Left lung (tissue), 14 donors: ENCODE measurements at places on chromosomes 2 and 18.

DNA sequence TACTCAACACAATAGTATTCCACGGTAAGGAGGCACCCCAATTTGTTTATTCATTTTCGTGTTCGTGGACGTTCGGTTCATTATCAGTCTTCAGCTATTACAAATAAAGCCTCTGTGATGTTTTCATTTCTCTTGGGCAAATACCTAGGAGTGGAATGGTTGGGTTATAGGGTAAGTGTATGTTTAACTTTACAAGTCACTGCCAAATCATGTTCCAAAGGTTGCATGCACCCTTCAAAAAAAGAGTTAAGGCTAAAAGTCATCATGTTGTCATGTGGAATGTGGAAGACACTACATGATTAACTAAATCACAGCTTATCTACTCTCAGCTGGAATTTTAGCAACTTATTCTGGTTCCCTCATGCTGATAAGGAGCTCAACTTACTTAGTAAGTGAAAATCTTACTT, 15.8 kb downstream of the INO80C start:
- no peak for DNase-seq

DNA sequence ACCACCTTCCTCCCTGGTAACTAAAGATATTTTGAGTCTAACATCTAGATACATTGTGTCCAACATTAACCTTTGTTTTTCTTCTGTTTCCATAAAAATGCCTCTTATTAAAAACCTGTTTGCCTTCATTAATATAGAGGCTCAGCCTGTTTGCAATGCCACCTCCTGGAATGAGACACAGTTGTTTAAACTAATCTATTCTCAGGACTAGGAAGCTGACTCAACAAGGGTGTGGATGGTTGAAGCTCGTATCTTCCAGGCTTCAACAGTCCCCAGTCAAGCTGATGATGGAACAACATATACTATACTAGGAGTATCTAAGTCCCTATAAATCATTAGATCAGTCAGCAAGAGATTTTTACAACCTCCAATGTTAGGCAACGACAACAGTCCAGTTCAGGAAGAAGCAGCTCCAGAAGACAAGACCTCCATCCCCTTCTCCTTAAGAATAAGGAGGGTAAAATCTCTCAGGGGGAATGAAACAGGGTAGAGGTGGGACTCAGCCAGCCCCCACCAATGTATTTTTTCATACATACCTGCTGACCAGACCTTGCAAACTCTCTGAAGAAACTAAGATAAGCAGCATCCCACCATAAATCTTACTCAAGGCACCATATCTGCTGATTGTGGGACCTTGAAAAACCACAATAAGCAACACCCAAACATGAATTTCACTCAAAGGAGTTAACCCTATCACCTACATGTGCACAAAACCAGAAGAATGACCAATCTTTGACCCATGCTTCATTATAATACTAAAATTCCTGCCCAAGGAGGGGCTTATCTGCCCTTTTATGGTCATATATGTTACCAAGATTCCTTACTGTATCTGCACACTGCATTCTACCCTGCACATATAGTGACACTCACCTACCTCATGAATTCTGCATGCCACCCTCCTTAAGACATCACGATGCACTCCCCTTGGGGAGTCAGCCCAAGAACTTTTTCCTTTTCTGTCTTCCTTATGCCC, 21.4 kb downstream of the ZNF24 start:
- DNase-seq = no peak

GRCh38 chr18:78611869-78612268, 367.7 kb upstream of the SALL3 start:
- no peak for DNase-seq

DNA sequence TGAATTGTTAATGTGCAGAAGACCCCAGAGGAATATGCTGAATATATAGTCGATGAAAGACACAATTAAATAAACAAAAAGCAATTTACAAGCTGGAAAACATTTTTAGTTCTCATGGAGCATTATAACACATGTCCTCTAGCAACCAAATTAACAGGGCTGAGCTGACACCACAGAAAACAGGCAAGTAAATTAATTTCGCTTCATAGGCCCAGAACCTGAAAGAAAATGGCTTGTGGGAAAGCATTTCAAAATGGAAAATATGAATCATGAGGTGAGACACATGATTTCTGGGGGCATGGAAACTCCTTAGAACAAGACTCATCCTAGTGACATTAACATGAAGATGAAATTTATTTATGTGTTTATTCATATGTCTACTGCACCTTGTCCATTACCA, 25.0 kb upstream of the RNF152 start:
- DNase-seq = no peak

GRCh38 chr2:48228345-48228684, 301.6 kb upstream of the STON1 start:
- no peak for DNase-seq

DNA sequence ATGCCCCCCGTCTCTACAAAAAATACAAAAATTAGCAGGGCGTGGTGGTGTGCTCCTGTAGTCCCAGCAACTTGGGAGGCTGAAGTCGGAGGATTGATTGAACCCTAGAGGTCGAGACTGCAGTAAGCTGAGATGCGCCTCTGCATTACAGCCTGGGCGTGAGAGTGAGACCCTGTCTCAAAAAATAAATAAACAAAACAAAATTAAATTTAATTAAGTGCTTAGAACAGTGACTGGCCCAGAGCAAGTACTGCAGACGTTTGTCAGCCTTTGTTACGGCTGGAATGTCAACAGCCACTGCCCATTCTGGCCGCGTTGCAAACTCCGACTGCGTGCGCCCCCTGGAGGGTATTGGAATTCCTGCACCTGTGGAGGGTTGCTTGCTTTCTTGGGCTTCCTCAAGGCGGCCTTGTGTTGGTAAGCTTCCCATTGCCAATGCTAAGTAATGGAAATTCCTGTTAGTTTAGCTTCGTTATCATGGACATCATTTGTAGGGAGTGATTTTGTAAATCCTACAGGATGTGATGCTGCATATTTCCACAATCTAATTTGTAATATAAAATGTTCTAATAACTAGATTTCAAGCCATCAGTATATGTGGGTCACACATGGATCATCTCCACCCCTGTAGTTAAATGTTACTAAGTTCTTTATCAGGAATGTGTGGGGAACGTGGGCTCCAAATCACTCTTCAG, 15.9 kb upstream of the ATP6V1B1 start:
- peak; percentile 91 for DNase-seq

GRCh38 chr2:74481431-74481830, 1.4 kb downstream of the CCDC142 start:
- DNase-seq = no peak

GRCh38 chr18:79386547-79386946, 9.2 kb upstream of the NFATC1 start:
- no peak for DNase-seq

DNA sequence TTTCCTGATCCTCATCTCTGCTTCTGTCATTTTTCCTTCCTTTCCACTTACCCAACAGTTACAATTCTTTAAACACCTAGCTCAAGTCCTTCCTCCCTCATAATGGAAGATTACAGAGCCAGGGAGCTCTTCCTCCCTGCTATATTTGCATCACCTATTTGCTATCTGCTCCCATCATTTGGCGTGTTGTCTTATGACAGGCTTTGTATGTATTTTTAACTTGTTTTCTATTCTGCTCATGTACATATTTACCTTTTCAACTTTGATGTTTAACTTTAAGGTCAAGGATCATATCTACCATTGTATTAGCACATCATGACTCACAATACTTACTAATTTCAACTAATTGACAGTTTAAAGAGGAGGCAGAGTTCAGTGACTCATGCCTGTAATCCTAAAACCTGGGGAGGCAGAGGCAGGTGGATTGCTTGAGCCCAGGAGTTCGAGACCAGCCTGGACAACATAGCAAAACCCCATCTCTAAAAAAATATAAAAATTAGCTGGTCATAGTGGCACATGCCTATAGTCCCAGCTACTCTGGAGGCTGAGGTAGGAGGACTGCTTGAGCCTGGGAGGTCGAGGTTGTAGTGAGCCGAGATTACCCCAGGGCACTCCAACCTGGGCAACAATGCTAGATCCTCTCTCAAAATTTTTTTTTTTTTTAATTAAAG, 308.0 kb upstream of the STON1 start:
- no peak for DNase-seq

DNA sequence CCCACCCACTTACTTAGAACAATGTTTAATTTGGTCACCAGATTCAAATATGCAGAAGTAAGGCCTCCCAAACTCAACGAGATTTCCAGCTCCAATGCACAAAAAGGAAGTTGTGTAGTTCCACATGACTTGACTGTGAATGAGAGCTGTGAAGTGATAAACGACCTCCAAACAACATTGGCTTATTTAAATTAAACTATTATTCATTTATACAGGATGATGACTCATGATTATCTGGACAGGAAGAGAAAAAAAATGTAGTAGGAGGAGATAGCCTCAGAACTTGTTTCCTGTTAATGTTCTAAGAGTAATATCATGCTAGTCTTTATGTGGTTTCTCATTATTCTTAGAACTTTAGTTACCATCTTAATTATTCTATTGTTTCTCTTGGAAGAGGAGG, 237.3 kb downstream of the C1D start:
- no peak for DNase-seq

- DNase-seq = peak; percentile 42
Observed at GRCh38 chr2:146412625-146413024, 1432.2 kb upstream of the ACVR2A start.

GRCh38 chr2:169452080-169452479, 27.2 kb upstream of the BBS5 start:
- DNase-seq = peak; percentile 39

DNA sequence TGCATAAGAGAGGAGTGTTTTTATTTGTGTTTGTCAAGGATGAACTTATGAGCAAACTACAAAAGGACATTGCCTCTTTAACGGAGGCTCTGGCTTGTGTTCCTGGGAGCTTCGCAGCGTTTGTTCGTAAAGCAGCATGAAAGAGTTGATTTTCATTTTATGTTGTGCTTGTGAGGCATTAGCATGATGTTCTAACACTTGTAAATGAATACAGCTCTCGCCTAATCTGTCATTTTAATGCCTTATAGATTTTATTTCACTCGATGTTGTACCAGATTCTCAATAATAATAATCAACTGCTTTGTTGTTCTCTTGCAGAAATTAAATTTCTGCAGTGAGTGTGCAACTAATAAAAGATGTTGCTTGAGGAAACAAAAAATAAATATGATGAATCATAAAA, 687.3 kb upstream of the FANCL start:
- DNase-seq = no peak

DNA sequence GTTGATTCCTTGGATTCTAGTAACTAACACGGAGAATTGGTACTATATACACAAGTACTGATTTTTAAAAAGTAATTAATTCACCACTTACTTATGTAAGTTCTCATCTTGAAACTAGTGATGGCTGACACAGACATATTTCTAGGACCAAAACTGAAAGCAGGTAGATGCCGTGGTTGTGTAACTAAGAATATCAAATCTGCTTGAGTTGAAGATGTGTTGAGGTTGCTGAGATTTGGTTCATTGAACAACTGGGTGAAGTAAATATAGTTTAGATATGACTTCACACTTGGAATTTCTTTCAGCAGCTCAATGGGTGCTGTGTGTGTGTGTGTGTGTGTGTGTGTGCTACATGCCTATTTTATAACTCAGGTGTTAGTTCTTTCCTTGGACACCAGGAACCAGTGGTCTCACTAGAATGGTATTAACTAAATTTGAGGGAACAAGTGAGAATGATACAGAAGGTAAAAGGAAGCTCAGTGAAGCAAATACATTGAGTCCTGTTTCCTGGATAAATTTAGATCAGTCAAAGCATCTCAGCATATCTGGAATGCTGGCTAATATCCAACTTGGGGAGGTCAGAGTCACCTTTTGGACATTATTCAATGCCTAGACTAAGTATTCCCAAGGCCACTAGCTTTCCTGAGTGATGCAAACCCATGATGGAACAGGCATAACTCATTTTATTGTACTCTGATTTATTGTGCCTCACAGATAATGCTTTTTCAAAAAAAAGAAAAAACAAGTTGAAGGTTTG, 110.7 kb upstream of the ZEB2 start:
- DNase-seq = no peak

- no peak for DNase-seq
Observed at GRCh38 chr2:232700154-232700553, 3.0 kb downstream of the GIGYF2 start.

DNA sequence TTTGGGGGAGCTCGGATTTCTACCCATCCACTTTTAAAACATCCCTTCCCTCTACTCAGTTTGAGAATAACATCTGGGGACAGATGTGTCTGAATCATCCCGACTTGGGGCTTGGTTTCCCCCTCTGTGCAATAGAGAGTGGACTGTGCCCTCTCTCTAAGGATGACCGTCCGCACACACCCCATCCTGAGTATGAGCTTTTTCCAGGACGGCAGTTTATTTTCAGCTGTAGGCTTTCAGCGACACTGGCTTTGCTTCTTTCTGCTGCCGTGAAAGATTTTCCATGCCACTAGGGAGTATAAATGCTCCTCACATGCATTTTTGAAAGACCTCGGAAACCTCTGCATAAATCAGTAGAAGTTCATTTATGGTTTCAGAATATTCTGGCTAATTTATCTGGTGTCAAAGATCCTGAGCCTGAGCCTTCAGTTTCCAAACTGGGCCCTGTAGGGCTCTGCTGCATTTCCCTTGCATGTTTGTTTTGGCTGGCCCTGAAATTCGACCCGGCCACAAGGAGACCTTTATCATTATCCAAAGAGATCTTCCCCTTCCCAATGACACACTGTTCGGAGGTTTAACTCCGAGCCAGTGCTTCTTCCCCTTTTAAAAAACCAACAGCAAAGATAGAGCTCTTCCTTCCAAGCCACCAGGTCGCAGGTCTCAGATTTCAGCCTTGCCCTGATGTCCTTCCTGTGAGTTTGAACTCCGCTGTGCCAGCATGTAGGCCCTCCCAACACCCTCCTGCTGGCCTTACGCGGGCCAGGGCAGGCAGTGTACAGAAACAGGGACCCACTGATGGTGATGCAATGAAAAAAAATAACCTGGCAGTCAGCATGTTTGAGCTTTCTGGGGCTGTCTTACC, 53.3 kb downstream of the FECH start:
- no peak for DNase-seq

GRCh38 chr2:233761040-233761769, 1.1 kb downstream of the UGT1A1 start:
- DNase-seq = no peak

GRCh38 chr2:236083934-236084333, 84.3 kb downstream of the GBX2 start:
- no peak for DNase-seq

DNA sequence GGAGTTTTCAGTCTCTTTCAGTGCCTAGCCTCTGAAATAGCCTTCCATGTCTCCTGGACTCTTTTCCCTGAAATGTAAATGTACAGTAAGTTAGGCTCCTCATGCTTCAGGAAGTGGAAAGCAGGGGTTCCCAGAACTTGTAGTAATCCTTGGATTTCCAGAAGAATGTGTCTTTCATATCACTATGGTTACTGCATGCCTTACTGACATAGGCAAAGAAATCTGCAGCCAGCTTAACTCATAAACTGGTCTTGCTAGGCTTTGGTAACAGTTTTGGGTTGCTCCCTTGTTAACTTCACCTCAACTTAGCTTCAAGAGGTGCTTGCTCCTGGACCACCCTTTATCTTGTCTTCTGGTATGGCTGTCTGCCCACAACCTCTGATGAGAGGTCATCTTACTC, 686.8 kb upstream of the DDX18 start:
- no peak for DNase-seq
